M059J (cell line): ENCODE measurements at places on chromosomes 6 and 20. TPM values are rescaled to one million over a fixed set of nuclear protein-coding genes. Genes with fewer than 3 reads are reported as not detected.

TOMM6 gene
- 157 and 167 TPM in 2 replicates for total RNA-seq

ARMH2 gene
- not detected in 2 replicates for total RNA-seq

DNA sequence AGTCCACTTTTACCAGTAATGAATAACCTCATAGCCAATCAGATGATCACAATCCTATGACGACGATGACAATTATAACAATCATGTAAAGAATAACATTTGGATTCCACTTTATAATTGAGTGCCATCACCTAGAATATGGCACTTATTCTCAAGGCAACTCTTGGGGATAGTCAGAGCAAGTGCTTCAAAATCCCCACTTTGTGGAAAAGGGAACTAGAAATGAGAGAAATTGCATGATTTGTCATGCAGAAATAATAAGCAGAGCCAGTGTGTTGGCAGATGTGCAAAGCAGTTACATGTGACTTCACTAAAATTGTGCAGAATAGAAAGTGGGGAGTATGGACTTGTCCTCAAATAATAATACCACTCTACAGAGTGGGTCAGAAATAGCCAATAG is 41.3 kb downstream of the FRK start:
- no peak for DNase-seq

ARID1B gene
- 8.3 and 18.2 TPM in 2 replicates for total RNA-seq

PAX1 gene
- total RNA-seq: not detected in 2 replicates

GRCh38 chr6:108744996-108745395 is 103.2 kb upstream of the ARMC2 start:
- no peak for DNase-seq

OXT gene
- not detected in 2 replicates for total RNA-seq

GRCh38 chr20:19929012-19929360 is 88.2 kb upstream of the NAA20 start:
- no peak for DNase-seq

DNA sequence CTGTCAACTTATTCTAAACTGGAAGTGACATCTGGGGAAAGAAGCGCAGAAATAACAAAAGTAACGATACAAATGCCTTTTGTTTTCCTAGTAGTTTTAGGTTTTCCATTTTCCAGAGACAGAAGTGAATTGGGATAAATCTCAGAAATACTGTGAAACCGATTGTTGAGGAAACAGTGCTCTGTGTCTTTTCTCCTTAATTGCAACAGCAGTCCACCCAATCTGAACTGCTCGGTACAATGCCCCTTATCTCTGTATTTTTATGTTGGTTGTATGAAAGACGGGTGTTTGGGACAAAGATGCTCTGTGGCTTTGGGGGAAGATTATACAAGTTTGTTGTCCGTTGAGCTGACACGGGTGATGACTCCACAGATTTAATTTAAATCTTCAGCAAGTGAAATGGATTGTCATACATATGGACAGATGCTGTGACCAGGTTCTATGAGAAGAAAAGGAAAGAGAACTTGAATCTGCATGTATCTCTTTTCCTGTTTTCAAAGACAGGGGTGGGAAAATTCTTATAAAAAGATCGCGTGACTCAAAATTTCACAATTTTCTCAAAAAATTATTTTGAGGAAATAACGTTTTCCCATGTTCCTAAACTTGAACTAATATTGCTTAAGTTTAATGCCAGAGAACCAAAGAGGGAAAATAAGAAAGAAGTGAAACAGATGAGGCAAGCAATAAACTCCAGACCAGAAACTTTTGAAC is 41.2 kb downstream of the SASH1 start:
- DNase-seq: no peak

DNA sequence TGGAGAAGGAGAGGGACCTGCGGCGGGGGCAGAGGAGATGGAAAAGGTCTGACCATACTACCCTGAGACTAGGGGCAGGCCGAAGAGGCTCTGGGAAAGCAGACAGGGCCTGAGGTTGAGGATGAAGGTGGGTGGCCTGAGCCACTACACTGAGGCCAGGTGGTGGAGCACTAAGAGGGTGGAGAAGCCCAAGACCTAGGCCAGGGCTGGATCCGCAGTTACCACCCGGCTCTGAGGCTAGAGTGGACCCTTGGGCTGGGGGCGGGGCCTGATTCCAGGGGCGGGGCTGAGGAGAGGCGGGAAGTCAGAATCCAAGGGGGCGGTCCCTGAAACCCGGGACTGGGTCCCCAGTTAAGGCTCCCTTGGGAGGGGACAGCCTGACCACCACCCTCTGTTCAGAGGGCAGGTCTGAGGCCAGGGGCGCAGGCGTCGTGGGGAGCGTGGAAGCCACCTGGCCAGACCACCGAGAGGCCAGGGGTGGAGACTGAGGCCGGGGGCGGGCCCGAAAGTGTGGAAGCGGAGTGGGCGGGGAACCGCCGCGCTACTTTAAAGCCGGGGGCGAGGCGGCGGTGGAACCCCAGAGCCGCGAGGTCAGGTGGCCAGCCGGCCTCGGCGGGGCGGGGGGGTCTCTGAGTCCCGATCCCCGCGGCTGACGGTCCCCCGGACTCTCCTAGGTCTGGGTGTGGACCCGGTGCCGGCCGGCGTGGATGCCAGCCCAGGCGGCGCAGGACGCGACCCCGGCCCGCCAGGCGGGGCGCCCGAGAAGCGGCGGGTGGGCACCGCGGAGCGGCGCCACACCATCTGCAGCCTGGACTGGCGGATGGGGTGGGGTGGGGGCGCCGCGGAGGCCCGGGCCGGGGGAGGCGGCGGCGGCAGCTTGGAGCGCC is 8.3 kb downstream of the CCM2L start:
- DNase-seq: peak; percentile 54

SLC16A10 gene
- 1.7 and 2.1 TPM in 2 replicates for total RNA-seq

DNA sequence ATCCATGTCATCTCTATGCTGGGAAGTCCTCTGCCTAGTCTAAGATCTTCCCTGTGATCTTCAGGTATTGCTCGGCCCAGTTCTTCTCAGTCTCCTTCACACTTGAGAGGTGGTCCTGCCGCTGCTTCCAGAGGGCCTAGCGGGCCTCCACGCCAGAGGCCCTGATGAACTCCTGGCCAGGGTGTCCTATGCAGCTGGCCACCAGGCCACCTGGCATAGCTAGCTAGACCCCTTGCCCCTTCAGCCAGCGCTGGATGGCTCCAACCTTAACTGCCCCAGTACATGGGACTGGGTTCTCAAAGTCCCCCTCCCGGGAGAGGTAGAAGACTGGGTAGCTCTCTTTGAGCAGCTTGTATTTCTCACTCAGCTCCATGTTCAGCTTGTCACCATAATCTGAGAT is 81.1 kb downstream of the ZFP64 start:
- no peak for DNase-seq

DEFB132 gene
- total RNA-seq: 0.05 TPM in 1 of 2 replicates, not detected in the other

- DNase-seq: no peak
Measured at GRCh38 chr20:52256454-52256853, 64.9 kb upstream of the ZFP64 start.

PPP1R3G gene
- 1.3 and 3.0 TPM in 2 replicates for total RNA-seq

MYL9 gene
- total RNA-seq: 29.0 and 39.2 TPM in 2 replicates

DNA sequence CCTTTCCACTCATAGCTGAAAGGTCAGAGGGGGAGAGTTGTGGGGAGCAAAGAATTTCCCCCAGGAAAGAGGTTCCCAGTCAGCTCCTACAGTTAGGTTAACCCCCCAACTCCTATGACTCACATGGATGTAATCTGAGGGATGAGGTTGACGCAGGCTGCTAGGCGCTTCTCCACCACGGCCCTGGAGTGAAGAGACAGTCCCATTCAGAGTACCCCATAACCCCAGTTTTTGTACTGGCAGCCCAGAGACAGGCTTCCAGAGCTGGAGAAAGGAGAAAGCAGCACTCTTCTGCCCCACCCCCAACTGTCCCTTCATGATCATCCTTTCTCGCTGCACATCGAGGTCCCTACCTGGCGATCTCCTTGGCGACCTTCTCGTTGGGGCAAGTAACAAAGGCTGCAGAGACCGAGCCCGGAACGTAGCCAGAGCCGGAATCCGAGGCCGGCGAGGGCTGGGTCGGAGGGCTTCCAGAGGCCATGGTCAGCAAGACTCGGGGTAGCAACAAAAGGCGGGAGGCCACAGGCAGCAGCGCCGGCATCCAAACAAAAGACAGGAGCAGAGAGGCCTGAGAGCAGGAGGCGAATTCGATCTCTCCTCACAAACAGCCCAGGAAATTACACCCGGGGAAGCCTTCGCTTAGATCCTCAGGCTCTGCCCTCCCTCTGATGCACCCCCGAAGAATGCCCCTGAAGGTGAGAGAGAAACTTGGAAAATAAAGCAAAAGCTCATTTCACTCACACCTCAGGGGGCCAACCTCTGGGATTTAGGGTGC is 592 bp downstream of the CUTA start:
- DNase-seq: peak; percentile 96

BPIFB4 gene
- total RNA-seq: not detected in 2 replicates

DNA sequence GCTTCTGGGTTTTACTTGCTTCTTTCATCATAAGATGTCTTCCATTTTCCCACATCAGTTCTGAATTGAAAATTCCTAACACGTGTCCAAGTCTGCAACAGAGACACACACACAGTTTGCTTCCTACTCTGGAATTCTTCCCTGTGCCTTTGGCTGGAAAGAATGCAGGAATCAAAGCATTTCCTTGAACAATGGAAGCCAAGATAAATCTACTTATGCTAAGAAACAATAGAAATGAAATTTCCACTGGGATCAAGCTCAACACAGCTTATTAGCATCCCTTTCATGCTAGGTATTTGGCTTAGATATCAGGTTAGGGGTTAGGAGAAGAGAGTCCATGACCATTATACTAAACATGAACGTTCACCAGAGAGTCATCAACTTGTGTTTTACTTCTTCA is 101.1 kb upstream of the SCAF8 start:
- no peak for DNase-seq

GRCh38 chr6:74114428-74114827 is 418.4 kb downstream of the CD109 start:
- DNase-seq: no peak

DNA sequence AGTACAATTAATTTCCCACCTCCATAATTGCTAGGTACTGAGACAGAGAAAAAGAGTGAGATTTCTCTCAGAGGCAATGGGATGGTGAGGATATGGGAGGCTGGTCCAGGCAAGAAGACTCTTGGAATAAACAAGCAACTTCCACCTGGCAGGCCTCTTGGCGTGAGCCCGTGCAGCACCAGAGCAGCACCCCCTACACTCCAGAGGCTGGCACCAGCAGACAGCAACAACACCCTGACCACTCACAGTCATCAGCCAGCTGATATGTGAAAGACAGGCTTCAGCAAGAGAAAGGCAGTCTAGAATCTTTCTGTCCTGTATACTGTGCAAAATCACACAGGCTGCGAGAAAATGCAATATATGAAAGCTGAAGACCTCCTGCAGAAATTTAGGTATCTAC is 59.7 kb downstream of the KIF13A start:
- no peak for DNase-seq

CDH22 gene
- not detected in 2 replicates for total RNA-seq

DNA sequence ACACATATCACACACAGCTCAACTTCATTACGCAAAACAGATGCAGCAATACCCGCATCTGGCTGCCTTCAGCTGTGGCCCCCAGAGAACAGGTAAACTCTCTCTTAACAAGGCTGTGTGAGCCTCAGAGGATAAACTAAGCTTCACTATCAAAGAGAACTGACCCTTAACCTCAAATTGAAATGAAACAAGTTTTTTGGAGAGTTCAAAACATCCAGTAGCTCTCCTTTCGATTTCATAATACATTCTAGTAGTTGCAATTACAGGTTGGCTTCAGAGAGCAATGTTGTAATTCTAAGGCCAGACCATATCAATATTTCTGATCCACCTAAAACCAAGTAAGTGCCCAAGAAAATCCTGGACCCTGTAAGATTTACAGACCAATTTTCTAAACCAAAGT is 113.5 kb downstream of the FAXC start:
- DNase-seq: no peak

- peak; percentile 67 for DNase-seq
Measured at GRCh38 chr6:142013875-142014495, 118.7 kb upstream of the GJE1 start.

GRCh38 chr6:78460711-78461110 is 406.6 kb upstream of the IRAK1BP1 start:
- DNase-seq: no peak

DNA sequence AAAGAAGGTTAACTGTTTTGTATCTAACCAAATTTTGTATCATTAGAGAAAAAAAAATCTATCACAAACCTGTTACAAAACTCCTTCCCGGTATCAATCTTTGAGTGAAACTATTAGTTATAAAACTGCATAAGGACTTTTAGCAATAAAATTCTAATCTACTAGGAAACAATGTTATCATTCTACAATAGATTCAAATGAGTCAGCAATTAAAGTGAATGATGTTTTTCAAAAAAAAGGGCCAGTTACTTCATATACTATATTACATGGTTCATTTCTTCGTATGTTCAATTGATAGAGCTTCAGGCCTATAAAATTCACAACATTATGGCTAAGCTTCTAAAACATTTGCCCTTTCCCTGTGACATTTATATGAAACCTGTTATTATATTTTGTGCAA is 15.6 kb downstream of the ASCC3 start:
- no peak for DNase-seq

LAMA4 gene
- total RNA-seq: 85.6 and 156 TPM in 2 replicates

FAM83C gene
- 0.02 TPM in 1 of 2 replicates, not detected in the other for total RNA-seq

DNA sequence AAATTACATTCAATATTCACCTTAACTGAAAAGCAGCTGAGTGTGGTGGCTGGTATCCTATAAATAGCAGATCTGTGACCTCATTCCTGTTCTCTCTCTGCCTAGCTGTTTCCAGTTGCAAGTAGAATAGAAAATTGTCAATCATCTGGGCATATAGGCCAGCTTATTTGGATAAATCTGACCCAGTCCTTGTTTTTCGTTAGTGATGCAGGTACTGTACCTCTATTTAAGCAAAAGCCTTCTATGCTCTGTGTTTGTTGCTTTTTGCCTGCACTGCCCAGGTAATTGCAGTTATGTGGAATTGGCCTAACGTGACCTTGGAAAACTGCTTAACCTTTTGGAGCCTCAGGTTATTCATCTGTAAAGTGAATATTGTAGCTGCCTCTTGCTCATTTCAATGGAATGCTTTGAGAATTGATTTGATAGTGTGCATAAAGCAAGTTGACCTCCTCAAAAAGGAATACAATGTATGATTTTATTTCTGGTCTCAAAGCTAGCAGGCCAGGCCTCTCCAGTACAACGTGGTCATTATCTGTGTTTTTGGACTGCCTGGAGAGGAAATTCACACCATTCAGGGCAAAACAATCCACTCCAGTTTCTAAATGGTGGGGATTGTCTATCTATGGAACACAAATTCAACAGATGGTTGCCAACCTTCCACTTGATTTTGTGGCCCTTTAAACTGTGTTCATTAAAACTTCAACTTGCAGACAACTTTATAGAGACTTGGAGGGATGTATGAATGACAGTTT is 508.7 kb upstream of the CITED2 start:
- peak; percentile 71 for DNase-seq

GRCh38 chr6:2859185-2859700 is 17.6 kb upstream of the SERPINB1 start:
- DNase-seq: no peak
